Smooth muscle cell of the coronary artery (primary cell): ENCODE measurements at places on chromosomes 7 and 10. TPM values are rescaled to one million over a fixed set of nuclear protein-coding genes. Genes with fewer than 3 reads are reported as not detected.

LIPK gene
- not detected in 2 replicates for total RNA-seq

CYP2E1 gene
- total RNA-seq = 0.53 and 0.59 TPM in 2 replicates

BLNK gene
- total RNA-seq = not detected in 2 replicates

GIMAP6 gene
- 0.35 TPM in 1 of 2 replicates, not detected in the other for total RNA-seq

STEAP1B gene
- 7.3 and 10.8 TPM in 2 replicates for total RNA-seq

CAMK2B gene
- 0.23 and 0.59 TPM in 2 replicates for total RNA-seq

CTTNBP2 gene
- total RNA-seq = 0.08 and 0.12 TPM in 2 replicates

CCL24 gene
- not detected in 2 replicates for total RNA-seq

CRHR2 gene
- not detected in 2 replicates for total RNA-seq

TDRD1 gene
- 2.8 and 7.7 TPM in 2 replicates for total RNA-seq

MOGAT3 gene
- total RNA-seq = not detected in 2 replicates

PTN gene
- total RNA-seq = 1.6 and 9.3 TPM in 2 replicates

OR13A1 gene
- total RNA-seq = 0.12 TPM in 1 of 2 replicates, not detected in the other
